ENCODE measurements at places on chromosomes 5 and 9.

GRCh38 chr9:97412626-97413385, 910 bp downstream of the TDRD7 start:
- no peak for DNase-seq

DNA sequence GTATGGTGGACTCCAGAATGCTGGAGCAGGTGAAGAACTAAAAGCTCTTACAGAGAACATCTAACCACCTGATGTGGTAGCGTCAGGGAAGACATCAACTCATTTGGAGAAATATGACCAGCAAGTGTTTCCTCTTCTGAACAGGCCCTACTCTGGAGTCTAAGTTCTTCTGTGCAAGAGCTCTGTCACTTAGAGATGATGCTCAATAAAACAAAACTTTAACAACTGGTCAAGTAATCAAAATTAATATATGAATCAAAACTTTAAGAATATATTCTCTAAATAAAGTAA, 85.8 kb downstream of the CYFIP2 start:
- DNase-seq: no peak

GRCh38 chr5:89208392-89208791, 325.4 kb upstream of the MEF2C start:
- DNase-seq: no peak

GRCh38 chr5:159581502-159582249, 251.4 kb upstream of the IL12B start:
- DNase-seq: no peak

GRCh38 chr5:169160405-169160901, 140.5 kb downstream of the SLIT3 start:
- no peak for DNase-seq

GRCh38 chr9:126228781-126229444, 97.7 kb upstream of the MVB12B start:
- peak; percentile 61 for DNase-seq

- DNase-seq: no peak
Measured at GRCh38 chr9:37290940-37291485, 131.5 kb upstream of the GRHPR start.

Measured in NCI-H510A (cell line).